ENCODE measurements at places on chromosomes 1 and 21. TPM values are rescaled to one million over a fixed set of nuclear protein-coding genes. Genes with fewer than 3 reads are reported as not detected.
A peak's percentile ranks its signal among the peaks of the same experiment; 100 is the strongest.

DNA sequence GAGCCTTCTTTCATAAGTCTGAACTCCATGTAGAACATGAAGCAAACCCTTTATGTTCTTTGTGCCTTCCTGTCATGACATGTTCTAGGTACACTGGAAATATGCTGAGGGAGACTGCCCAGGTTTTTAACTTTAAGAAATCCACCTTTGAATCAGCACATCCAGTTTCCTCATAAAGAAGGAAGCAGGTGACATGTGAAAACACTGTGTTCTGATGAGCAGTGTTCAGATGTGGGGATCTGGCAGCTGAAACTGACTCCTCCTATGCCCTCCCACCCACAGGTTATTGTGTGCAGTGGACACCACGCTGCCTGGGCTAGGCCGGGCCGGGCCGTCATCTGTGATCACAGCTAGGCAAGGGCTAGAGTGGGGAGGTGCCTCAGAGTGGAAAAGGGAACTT is 51.1 kb downstream of the CNN3 start:
- no peak for DNase-seq

DNA sequence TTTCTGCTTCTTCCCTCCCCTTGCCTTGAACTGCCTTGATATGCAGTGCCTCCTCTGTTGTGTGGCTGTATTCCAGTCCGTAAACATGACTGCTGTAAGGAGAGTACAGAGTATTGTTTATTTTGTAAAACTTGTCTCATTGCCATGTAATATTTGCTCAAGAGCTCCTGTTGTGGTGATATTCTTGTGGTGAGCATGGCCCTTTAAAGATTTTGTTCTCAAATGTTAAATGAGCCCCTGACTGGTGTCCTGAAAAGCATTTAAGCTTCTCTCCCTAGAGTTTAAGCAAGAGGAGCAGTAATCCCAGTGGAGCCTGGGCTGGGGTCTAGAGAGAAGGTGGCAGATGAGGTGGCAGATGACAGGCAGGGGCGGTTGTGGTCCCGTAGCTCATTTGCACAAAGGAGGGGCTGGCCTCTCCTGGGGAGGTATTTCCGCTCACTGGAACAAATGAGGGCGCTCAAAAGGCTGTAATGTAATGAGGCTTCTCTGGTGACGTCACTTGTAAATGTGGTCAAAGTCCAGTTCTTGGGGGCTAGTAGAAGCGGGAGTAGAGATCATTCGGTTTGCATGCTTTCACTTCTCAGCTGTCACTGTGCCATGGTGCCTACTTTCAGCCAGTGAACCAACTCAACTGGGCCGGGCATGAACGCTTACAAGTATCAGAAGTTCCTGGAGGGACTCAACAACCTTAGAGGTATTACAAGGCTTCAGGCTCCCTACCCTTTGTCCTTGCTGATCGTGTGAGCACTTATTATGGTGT is 46.0 kb upstream of the MACF1 start:
- DNase-seq, result no peak

DNA sequence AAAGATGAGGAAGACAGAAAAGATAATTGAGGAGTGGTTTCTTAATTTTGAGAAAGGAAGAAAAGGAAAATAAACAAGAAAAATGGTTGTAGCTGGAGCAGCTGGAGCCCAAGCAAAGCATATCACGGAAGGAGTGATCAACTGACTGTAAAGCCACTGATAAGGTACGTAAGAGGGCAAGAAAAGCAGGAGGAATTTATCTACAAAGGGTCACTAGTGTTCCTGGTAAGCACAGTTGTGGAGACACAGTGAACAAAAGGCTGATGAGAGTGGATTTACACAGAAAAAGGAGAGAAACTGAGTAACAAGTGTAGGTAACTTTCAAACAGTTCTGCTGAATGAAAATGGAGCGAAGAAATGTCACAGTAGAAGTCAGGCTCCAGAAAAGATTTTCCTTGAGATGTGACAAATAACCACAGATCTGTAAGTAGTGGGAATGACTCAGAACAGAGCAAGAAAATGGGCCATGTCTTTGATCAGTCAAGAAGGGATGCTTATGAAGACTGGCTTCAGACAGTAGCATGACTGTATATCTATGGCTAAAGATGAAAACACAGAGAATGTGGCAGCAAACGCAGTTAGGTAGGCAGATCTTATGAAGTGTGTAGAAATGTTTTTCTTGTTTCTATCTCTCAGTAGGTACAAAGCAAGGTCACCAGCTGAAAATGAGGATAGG is 45.6 kb upstream of the RBM34 start:
- no peak for DNase-seq

- no peak for DNase-seq
Observed at GRCh38 chr1:207964195-207964966, 53.5 kb upstream of the CD34 start.

DNA sequence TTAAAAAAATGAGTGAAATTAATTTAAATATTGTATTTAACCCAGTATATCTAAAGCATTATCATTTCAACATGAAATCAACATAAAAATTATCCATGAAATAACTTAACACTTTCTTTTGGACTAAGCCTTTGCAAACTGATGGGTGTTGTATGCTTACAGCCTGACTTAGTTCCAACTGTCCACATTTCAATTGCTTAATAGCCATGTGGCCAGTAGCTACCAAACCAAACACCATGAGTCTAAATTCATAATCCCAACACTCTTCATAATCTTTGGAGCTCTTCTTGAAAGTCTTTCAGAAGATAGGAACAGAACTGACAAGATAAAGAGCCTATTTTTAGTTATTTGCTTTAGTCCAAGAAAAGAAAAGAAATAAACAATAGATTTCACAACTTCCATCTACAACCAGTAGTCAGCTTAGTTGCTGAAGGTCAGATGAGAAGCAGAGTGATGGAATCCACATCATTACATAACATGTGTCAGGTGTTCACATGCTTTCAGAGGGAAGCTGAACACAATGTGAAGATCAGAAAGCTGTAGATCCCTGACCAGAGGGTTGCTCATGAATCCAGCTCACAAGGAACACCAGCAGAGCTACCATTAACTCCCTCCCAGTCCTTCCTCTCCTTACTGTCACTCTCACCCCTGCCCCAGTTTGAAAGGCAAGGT is 144.0 kb upstream of the ZNF648 start:
- no peak for DNase-seq

DNA sequence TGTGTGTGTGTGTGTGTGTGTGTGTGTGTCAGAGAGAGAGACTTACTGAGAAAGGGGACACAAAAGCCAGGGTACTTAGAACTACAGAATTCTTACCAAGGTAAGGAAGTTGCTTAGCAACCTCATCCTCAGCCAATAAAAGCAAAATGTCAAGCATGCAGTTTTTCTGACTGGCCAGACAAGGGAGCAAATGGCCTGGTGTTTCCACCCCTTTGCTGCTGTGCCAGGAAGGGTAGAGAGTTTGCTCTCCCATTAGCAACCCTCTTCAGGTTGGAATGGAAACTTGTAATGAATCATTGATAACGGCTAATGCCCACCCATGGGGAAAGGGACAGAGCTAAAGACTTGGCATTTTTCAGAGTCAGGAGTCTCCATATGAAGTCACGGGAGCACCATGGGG is 10.6 kb downstream of the RXRG start:
- no peak for DNase-seq

DNA sequence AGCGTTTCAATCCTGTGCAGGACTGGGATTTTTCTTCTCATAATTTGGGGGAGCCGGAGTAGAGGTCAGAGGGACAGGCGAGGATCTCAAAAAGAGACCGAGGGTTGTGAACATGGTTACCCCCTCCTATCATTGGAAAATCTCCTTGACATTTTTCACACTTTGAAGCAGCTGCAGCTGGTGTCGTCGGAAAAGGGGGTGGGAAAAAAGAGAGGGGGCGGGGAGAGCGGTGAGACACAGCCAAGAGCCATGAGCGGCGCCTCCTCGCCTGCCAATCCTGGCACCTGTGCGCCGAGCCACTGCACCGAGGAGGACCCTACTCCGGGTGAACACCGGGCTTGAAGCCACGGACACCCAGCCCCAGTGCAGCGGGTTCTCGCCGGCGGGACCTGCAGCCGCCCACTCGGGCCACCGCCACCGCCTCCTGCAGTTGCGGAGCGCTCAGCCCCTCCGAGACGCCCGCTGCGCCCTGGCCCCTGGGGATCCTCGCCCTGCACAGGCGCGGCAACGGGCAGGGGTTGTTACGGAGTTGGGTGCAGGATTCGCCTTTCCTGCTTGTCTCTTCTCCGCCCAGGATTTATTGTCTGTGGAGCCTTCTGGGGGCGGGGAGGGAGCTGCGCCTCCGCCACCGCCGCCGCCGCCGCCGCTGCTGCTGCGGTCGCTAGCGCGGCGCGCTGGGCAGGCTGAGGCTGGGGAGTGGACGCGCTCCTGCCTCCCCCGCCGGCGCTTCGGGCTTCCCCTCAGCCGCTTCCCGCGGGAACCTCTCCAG is at the start of gene LRRC7:
TSS of gene LRRC7 (plus strand) at position 271 of the 769 bp plus-strand sequence. CDS start 718 bp downstream, outside the sequence.
- peak; percentile 53 for DNase-seq

- DNase-seq, result no peak
Observed at GRCh38 chr1:160626509-160627342, 20.1 kb downstream of the SLAMF1 start.

GRCh38 chr1:106889059-106889458 is 167.4 kb upstream of the PRMT6 start:
- no peak for DNase-seq

DNA sequence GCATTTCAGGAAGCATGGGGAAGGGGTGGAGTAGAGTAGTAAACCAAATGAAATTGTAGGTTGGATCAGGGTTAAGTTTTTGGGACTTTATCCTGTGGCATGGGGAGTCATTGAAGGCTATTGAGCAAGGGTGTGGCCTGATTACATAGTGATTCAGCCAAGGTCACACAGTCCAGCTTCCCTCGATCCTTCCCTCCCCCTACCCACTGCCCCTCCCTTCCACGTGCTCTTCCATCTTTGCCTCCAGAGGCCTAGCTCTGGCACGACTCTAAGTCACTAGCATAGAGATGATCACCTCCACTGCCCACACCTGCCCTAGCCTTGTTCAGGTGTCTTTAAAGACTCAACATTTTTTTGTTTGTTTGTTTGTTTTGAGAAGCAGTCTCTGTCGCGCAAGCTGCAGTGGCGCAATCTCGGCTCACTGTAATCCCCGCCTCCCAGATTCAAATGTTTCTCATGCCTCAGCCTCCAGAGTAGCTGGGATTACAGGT is 37.2 kb upstream of the SLC9A1 start:
- DNase-seq, result no peak

DNA sequence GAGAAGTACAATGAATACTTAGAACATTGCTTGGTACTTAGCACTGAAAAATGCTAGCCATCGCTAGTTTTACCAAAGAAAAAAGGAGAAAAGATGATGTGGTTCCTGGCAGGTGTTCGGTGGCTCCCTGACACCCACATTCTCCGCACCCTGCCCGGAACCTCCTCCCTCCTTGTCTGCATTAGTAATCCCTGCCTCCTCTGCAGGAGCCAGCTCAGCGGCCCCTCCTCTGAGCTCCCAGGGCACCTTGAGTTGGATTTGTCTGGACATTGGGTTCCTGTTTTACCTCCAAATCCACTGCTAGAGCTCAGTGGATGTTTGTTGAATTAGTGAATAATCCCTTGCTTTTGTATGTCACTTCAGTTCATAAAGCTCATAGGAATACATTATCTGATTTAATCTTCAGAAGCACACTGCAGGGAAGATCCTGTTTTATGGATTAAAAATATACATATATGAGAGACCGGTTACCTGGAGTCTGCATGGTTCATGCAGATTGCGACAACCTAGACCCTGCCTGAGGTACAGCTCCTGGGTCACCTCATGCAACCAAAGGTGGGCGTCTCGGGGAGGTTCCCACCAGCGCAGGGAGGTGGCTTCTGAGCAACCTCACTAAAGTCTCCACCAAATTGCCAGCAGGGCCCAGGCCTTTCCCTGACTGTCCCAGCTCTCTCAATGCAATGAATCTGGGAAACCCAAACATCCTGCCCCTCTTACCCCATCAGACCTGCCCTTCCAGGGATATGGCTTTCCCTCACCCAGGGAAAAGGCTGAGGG is 24.2 kb downstream of the PCAT6 start:
- peak; percentile 39 for DNase-seq

DNA sequence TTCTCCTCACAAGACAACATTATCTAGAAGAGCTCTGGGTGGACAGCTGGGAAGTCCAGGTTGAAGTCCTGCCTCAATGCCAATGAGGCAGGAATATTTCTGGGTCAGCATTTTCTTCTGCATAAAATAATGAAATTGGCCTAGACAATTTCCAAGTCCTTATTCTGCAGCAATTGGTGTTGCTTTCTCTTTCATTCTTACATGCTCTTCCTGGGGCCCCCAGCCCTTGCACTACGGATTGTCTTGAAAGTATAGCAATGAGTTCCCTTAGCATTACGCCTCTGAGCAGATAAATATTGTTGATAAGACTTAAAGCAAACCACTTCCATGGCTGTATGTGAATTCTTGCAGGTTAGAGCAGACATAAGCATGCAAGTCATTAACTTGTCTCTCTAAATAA is 188.5 kb downstream of the TGFBR3 start:
- no peak for DNase-seq

Gene ANKRD34A
- total RNA-seq, result 2.2 TPM

Gene ITSN1
- total RNA-seq, result 77.8 TPM

Gene PLA2G4A
- total RNA-seq, result 2.3 TPM

Gene PODN
- total RNA-seq, result 1.2 TPM

Gene OR10Z1
- not detected for total RNA-seq

Gene WDR64
- not detected for total RNA-seq

Gene PRSS38
- total RNA-seq, result not detected
